ENCODE measurements at places on chromosomes 7 and 10.

DNA sequence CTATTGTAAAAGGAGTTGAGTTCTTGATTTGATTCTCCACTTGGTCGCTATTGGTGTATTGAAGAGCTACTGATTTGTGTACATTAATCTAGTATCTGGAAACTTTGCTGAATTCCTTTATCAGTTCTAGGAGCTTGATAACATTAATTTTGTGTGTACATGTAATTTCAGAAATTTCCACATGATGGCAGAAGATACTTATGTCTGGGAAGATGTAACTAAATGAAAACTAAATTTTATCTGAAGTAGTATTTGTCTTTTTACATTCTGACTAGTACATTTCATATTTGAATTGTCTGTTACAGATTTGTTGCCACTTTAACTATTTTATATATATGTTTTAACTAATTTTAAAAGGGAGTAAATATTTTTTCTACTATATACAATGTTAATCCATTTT is 27.6 kb downstream of the SDHAF3 start:
- no peak for DNase-seq

- no peak for DNase-seq
Measured at GRCh38 chr7:152176797-152177196, 151.3 kb downstream of the GALNT11 start.

DNA sequence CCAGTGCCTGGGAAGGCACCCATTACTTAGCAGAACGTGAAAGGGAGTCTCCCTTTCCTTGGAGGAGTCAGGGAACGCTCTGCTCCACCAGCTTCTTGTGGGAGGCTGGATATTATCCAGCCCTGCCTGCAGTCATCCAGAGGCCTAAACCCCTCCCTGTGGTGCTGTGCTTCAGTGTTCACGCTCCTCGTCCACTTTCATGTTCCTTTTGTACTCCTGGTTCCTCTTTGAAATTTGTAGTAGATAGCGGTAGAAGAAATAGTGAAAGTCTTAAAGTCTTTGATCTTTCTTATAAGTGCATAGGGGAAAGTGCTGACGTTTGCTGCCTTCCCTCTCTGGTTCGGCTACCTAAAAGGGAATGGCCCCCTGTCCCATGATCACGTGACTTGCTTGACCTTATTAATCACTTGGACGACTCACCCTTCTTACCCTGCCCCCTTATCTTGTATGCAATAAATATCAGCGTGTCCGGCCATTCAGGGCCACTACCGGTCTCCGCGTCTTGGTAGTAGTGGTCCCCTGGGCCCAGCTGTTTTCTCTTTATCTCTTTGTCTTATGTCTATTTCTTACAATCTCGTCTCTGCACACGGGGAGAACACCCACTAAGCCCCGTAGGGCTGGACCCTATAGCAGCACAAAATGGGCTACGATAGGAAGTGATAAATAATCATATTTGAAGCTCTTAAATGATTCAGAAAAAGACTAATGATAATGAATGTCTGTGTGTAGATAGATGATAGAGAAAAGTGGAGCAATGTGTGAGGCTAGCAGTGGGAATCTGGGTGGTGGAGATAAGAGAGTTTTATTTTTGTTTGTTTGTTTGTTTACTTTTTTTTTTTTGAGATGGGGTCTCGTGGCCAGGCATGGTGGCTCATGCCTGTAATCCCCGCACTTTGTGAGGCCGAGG is 5.8 kb upstream of the ESYT2 start:
- no peak for DNase-seq

DNA sequence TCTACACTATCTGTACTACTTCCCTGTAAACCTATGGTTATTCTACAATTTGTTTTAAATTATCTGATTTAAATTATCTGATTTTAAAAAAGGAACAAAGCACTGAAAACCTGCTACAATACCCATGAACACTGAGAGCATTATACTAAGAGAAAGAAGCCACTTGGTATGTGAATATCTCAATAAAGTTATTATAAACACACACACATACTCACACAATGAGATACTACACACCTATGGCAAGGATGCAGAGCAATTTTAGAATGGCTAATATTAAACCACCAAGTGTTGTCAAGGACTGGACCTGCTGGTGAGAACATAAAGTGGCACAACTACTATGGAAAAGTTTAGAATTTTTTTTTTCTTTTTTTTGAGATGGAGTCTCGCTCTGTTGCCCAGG is 82.7 kb downstream of the IGF2BP3 start:
- DNase-seq, result no peak

DNA sequence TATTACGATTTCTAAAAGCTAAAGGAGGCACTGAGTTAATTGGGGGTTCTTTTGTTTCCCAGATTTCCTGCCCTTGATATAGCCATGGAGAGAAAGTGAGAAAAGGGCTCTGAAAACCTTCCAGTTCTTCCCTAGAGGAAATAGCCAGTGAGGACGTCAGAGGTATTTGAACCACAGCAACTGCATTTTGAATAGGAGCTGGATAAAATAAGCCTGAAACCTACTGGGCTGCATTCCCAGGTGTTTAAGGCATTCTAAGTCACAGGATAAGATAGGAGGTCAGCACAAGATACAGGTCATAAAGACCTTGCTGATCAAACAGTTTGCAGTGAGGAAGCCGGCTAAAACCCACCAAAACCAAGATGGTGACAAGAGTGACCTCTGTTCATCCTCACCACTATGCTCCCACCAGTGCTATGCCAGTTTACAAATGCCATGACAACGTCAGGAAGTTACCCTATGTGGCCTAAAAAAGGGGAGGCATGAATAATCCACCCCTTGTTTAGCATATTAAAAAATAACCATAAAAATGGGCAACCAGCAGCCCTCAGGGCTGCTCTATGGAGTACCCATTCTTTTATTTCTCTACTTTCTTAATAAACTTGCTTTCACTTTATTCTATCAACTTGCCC is 85.1 kb upstream of the FRMD4A start:
- no peak for DNase-seq

- DNase-seq, result no peak
Measured at GRCh38 chr7:129373651-129374428, 60.4 kb upstream of the STRIP2 start.

GRCh38 chr10:90925079-90926029 is 4.5 kb upstream of the ANKRD1 start:
- no peak for DNase-seq

DNA sequence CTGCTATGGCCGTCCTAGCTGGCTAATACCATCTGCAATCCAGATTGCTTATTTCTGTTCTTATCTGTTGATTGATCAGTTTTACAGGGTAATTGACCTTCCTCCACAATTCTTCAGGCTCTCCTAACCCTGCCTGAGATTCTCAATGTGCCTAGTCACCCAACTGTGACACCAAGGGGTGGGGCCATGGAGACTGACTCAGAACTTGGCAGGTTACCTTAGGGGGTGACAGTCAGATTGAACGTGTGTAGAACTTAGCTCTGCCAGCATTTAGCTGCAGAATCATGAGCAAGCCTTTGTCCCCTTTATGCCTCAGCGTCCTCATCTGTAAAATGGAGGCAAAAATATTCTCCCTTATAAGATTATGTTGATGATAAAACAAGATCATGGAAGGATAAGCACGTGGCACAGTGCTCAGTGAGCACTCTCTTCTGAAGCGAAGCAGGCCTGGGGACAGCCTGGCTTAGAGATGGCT is 19.1 kb upstream of the LEP start:
- DNase-seq, result no peak

DNA sequence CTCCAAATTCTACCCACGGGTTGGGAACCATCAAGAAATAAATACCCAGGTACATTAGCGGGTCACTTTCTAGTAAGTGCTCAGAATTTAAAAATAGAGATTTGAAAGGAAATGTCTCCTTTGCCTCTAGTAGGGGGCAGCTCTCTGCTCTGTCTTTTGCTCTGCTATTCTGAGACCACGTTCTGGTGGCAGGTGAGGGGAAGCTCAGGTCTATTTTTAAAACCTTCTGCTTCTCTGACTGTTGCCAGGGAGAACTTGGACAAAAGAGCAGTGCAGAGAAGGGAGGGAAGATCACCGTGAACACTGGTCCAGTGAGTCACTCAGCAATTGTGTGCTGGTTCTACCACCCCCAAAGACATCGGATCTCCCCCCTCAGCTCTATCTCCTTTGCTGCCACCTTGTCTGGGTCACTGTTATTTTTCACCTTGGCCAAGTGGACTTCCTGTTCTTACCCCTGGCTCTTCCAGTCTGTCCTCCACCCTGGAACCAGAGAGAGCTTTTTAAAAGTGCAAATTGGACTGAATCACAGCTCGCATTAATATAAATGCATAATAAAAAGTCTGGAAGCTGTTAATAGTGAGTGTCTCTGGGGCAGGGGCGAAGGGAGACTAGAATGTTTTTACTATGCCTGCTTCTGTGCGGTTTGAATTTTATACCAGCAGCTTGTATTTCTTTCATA is 72.4 kb upstream of the LOXL4 start:
- DNase-seq, result no peak

DNA sequence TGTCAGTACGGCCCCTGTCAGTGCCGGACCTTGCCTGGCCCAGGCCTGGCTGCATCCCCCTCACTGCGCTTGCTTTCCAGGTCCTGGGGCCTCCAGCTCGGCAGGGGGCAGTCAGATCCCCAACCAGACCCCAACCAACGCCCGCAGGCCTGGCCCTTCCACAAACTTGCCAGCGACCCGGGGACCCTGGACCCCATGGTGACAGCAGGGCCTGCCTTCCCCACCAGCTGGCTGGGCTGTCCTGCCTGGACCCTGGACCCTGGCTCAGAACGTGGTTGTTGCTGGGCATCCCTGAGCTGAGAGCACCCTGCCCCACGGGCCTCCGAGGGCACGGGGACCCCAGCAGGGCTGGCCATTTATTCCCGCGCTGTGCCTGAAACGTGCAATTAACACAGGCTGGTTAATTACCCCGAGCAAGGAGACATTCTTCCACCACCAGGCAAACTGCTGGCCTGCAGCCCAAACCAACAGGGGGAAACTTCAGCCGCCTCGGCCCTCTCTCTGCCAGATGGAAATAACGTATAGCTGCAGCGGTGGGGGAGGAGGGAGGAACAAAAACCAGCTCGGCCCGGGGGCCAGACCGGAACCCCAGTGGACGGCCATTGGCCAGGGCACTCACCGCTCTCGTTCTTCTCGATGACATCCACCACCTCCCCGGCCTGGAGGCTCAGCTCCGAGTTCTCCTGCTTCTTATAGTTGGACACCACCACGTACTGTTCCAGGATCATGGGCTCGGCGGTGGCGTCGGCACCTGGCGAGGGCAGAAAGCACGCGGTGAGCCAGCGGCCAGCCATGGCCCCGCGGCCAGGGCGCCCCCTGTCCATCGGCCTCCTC is 167.1 kb downstream of the NEURL1 start:
- no peak for DNase-seq

DNA sequence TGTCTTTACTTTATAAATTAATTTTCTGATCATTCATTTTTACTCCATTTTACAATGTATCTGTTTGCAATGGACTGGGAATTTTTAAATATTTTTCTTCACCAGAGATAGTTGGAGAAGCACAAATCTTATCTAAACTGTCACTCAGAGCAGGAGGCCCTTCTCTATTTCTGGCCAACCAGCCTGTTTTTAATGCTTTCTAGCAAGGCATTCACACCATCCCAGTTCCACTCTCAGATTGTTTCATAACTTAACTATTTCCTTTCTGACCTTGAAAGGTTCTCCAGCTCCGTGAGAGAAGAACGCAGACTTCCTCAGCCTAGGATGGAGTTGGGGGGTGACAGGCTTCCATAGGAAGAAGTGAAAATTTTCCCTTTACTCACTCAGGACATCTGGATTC is 155.8 kb downstream of the SKIDA1 start:
- no peak for DNase-seq

GRCh38 chr7:101625031-101625791 is 3.9 kb downstream of the MYL10 start:
- no peak for DNase-seq

Measured in stimulated activated CD8-positive, alpha-beta memory T cell treated with anti-CD3 and anti-CD28 coated beads, Interleukin-4, amount 100 ng/mL, for 4 hours (primary cell).